Suppressor macrophage treated with lipopolysaccharide for 4 hours (primary cell): ENCODE measurements at places on chromosomes 7 and 10.

DNA sequence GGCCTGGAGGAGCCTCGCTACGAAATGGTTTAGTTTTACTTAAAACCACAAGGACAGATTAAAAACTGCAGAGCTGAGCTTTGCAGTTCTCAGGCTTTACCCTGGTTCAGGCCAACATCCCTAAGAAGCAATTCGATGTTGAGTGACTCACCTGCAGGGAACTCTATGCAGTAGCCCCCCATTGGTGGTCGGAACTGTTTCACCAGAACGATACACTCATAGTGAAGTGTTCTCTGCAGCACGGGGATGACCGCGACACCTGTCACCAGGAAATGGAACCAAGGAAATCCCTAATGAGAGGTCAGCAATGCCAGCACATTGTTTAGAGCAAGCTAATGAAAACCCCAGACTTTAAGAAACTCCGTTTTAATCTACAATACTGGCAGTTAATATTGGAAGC lies 18.0 kb downstream of the NUDT5 start:
- no peak for DNase-seq

- DNase-seq, result no peak
Measured at GRCh38 chr10:20593649-20594048, 303.5 kb downstream of the NEBL start.

DNA sequence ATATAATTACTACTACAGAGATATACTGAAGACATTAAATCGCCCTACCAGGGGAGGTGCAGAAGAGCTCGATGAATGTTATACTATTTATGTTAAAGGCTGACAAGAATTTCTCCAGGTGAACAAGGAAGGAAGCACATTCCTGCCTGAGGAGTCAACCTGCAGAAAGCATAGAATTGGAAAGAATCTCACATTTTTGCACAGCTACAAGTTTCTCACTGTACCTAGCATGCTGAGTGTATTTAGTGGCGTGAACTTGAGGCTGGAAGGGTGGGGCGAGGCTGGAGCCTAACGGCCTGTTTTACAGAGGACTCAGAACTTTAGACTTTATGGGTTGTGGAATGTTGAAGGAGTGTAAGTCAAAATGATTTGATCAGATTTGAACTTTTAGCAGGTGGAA lies 373.6 kb upstream of the LRGUK start:
- DNase-seq, result no peak

DNA sequence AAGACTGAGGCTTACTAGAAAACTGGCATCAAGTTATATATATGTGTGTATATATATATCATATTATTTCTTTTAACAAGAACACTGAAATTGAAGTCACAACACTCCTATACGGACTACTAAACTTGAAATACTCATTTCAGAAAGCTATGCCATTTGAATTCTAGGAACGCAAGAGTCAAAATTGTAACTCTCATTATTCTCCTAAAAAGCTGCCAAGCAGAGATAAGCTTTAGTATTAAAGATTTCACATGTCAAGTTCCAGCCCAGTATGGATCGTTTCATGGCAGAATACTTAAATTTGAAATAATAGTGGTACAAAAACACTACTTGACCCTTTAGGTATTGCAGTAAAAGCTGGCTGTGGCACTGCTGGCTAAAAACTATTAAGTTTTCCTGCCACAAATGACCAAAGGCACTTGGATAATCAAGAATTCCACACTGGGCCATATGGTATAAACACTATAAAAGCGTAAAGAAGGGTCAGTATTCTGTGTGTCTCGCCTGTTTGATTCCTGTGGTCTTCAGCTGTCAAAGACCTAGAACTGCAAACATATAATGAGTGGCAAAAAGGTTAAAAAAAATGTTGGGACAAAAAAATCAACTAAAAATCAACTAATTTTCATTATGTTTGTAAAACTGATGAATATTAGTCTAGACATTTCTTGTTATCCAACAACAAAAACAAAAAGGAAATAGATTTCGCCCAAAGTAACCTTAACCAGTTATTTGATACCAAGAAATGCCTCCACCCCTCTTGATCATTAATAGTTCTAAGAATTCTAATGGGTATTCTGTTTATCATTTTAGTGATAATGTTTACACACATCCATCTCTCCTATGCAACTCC lies 2.4 kb downstream of the CCDC71L start:
- DNase-seq, result no peak

DNA sequence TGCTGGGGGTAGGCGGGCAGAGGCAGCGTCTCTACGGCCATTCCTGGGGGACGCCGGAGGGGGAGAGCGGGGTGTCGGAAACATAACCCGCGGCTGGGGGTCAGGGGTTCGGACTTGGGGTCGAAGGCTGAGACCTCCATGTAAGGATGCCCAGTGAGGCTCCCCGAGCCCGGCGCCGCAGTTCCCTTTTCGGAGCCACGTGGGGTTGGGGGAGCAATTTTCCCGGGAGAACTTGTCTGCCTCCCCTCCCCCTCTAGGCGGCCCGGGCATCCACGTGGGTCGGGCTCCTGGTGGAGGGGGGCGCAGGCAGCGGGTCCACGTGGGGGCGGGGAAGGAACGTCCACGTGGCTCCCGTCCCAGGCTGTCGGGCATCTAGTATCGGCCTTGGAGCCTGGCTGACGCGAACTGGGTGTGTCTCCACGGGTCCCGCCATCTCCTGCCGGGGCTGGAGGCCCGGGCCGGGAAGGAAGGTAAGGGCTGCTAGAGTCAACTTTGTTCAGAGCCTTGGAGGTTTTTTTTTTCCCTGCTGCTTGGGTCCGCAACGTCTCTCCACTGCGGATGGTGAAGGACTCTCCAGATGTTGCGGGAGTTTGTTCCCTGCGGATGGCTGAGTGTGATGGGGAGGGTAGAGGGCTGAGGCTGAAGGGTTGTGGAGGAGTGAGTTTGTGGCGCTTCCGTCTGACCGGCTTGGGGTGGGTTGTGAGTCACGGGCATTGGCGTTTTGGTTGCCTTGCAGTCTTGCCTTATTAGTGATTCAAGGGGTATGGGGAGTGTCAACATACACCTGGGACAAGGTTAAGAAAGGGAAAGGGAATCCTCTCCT lies 744 bp downstream of the PPRC1 start:
- DNase-seq, result peak; percentile 71

- DNase-seq, result no peak
Measured at GRCh38 chr7:20479706-20480105, 135.8 kb upstream of the ABCB5 start.

DNA sequence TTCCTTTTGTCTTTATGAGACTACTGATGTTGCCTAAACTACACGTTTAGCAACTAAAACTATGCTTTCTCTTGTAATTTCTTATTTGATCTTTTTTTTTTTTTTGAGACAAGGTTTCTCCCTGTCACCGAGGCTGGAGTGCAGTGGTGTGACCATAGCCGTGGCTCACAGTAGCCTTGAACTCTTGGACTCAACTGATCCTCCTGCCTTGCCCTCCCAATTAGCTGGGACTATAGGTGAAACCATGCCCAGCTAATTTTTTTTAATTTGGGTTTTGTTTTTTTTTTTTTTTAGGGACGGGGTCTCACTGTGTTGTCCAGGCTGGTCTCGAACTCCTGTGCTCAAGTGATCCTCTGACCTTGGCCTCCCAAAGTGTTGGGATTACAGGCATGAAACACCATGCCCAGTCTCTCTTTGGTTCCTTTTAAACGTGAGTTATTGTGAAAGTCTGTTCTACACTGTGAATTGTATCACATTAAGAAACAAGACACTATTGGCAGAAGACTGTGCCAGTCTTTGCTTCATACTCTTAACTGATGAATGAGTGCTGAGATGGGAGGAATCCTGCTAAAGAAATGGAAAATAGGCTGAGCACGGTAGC lies 6.4 kb downstream of the TMEM248 start:
- DNase-seq, result no peak

DNA sequence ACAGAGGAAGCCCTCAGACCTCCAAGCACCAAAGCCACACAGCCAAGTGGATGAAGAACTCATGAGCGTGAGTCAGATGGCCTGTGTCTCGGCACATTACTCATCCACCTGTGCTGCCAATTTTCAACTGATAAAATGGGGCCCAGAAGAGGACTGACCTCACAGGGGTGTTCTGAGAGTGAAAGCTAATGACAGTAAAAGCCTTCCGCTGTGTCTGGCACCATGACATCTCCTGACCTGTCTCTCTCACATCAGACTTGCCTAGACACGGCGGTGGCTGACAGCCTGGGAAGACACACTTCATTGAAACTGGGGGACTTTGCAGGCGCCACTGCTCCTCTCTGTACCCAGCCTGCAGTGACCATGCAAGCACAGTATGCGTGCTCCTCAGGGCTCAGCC lies 8.3 kb upstream of the SLC18A3 start:
- DNase-seq, result no peak

- DNase-seq, result no peak
Measured at GRCh38 chr10:3702056-3702546, 82.9 kb downstream of the KLF6 start.
